ENCODE measurements at places on chromosomes 6 and 20.

DNA sequence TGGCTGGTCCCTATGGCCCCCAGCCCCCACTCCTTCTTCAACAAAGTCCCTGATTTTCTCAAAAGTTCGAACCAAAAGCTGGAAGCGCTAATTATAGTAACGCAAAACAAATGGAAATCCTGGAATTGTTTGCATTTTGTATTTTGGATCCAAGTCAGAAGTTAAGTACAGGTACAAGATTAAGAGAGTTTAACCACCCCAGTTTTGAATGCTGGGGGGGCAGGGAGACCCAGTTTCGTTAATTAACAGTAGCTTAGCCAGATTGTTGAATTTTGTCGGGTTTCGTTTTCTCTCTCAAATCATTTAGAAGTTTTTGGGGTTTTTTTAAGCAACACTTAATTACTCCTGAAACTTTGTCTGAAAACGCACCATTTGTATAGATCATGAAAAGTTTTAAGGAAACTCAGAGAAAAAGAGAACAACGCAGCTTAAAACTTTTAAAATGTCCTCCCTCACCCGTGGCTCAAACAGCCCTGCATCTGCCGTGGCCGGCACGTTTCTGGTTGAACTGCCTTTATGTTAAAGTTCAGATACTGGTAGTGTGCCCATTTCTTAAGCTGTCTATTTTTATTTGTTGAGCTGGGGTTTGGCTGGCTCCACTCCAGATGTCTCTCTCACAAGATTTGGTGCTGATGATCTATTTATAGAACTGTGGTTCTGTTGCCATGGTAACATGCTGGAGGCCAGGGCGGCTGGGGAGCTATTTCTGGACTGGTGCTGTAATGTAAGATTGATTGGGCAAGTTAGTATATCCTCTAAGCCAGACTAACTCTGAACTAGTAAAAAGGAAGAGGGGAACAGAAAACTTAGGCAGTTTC, 55.0 kb downstream of the GNAS start:
- peak; percentile 8 for DNase-seq

DNA sequence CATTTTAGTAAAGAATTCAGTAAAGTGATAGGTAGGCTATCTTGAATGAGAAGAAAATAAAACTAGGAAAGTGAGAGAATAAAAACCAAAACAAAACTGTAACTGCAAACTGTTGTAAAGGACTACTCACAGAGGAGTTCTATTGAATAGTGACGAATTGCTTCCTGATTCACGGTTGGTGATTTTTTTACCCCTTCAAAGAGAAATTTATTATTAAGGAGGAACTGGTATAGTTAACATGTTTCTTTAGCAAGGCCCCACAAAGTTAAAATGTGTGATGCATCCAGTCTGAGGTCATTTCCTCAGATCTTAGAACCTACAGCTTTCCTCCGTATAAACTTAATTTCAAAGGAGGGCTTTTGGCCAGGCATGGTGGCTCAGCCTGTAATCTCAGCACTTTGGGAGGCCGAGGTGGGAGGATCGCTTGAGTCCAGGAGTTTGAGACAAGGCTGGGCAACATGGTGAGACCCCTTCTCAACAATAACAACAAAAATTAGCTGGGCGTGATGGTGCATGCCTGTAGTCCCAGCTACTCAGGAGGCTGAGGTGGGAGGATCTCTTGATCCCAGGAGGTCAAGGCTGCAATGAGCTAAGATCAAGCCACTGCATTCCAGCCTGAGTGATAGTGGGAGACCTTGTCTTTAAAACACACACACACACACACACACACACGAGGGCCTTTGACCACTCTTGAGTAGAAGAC, 8.3 kb downstream of the PRDM1 start:
- DNase-seq = no peak

DNA sequence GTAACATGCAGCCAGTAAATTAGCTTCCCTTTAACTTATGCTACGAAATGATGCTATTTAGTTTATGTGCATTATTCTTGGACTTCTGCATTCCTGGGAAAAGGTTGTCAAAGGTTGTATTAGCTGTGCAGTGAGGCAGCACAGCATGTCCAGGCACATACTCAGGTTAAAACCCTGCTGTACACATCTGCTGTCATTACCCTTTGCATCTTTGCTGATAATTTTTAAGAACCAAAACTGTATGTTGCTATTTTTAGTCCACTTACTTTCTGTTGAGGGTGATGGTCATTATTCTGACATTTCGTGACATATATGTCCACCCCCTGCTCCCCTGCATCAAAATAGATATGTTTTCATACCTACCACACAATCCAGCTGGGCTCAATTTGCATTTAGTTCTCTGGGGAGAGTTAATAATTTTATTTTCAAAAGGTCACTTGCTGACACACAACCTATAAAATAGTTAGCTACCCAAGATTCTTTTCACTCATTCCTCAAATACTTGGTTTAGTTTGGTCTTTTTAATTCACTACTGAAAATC, 142.5 kb upstream of the SPACA1 start:
- no peak for DNase-seq

GRCh38 chr6:21885532-21886114, 292.1 kb downstream of the SOX4 start:
- DNase-seq = no peak

- peak; percentile 86 for DNase-seq
These were observed 38.2 kb downstream of the MICA start for GRCh38 chr6:31441365-31442267.

GRCh38 chr6:2026133-2026532, 219.3 kb downstream of the GMDS start:
- no peak for DNase-seq

DNA sequence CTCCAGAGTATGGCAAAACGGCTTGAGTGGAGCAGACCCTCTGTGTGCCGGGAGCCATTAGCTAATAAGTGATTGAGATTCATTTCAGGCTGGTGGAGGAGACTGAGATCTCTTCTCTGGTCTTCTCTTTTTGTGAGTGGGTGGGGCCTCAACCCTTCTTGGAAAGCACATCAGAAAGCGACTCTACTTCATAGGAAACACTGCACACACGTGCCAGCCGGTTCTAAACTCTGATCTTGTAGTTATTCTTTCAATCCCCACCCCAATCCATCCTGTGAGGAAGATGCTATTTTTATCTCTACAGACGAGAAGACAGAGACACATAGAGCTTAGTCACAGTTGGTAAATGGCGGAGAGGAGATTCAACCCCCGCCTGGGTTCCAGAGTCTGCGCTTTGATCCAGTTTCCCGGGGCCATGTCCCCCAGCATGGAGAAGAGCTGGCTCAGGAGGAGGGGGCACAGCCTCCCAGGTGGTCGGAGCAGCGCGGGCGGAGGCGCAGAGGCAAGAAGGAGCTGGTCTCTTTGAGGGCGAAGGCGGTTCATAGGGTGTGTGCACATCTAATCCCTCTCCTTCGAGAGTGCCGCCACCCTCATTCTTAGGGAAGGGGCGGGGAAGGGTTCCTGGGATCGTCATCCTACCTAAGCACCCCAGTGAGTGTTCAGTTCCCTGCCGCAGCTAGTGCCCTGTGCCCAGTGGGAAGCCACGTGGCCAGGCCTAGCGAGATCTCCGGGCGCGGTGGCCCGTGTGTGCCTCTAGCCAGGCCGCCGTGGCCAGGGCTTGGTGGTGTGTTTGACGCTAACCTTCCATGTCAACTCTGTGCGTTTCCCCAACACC, 49.0 kb upstream of the TAGAP start:
- DNase-seq = no peak

DNA sequence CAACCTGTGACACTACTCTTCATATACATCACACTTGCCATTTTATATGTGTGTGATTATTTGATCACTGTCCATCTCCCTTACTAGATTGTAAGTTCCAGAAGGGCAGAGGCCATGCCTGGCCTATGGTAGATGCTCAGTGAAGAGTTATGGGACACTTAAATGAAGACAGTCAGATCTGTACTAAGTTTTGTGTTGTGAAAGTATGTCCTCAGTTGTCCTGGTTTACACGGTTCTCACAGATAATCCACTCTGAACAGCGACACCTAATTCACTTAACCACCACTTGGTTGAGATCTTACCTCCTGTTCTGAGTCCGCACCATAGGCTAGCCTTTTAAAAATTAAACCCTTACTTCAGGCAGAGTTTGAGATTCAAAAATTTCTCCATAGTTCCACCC, 434.1 kb upstream of the SOX4 start:
- no peak for DNase-seq

DNA sequence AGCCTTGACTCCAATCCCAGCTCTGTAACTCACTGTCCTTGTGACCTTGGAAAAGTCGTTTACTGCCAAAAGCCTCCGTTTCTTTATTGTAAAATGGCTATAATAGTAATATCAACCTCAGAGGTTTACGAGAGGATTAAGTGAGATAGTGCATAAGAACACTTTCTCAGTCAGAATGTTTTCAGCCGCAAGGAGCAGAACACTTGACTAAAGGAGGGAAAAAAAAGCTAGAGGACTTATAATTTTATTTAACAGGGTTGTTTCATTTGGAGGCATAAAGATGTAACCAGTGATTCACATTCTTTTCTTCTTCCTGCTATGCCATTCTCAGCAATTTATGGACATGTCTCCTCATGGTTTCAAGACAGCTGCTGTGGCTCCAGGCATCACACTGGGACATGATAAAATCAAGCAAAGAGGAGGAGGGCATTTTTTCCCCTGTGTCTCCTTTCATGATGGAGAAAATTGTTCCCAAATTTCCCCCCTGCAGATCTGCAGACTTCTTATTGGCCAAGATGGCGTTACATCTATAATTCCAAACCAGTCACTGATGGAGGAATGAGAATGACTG, 143.0 kb upstream of the PTPN1 start:
- no peak for DNase-seq

Data from activated CD4-positive, alpha-beta T cell treated with anti-CD3 and anti-CD28 coated beads for 24 hours (primary cell).